ENCODE measurements at places on chromosomes 16 and 17.

DNA sequence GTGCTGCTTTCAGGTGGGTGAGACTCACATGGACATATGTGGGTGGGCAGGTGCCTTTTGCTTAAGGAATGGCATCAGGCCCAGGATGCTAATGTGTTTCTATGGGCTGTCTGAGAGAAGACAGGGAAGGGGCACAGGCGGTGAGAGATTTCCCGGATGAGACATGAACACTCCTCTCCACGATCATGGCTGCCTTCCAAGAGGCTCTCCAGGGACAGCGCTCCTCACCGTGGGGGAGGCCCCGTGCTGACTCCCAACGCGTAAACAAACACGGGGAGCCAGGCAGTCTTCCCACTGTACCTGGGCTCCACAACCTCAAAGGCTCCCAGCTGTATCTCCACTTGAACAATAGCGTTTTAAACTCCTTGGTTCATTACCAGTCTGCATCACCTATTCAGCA lies 42.8 kb downstream of the CDK5R1 start:
- no peaks in the 10 kb centered on the region for H3K27me3 ChIP-seq
- H3K27ac ChIP-seq = no peak overlapping the region

DNA sequence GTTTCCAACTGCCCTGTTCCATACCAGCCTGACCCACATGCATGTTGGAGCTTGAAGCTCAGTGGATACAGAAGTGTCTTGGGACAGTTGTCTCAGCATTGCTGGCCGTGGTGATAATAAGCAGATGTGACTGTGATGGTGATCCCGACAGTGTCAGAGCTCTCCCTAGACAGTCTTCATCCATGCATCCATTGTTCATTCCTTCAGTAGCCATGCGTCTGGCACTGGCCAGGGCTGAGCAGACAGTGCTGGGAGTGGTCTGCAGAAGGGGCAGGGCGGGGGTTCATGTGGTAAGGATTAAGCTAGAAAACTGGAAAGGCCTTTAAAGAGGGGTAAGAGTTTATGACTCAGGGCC lies 68.1 kb downstream of the GNAO1 start:
- H3K27me3 ChIP-seq = peaks cover 51% of the 10 kb centered on the region
- DNase-seq = no peak
- no peak overlapping the region for H3K27ac ChIP-seq
- H3K36me3 ChIP-seq = no peaks in the 10 kb centered on the region
- H3K4me3 ChIP-seq = no peak overlapping the region

DNA sequence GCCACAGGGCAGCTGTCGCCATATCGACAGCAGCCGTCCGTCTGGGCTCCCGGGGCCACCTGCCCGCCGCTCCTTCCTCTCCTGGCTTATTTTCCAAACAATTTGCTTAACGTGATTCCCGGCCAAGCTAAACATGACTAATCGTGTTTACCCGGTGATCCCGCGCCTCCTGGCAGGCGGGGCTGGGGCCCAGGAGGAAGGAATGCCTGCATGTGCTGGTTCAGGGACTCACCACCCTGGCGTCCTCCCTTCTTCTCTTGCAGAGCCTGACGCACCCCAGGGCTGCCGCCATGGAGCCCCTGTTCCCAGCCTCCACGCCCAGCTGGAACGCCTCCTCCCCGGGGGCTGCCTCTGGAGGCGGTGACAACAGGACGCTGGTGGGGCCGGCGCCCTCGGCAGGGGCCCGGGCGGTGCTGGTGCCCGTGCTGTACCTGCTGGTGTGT lies 6.1 kb downstream of the SSTR5 start:
- DNase-seq = peak; percentile 90
- H3K4me1 ChIP-seq = peaks cover 29% of the 10 kb centered on the region
- H3K27me3 ChIP-seq = no peaks in the 10 kb centered on the region
- H3K36me3 ChIP-seq = no peaks in the 10 kb centered on the region

DNA sequence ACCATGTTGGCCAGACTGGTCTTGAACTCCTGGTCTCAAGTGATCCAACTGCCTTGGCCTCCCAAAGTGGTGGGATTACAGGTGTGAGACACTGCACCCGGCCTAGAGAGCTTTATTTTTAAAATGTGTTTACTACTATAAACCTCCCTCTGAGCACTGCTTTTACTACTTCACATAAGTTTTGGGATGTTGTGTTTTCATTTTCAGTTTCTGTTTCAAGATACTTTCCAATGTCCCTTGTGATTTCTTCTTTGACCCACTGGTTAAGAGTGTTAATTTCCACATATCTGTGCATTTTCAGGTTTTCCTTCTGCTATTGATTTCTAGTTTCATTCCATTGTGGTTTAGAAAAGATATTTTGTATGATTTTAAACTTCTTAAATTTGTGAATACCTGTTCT lies 74.4 kb downstream of the NETO2 start:
- no peaks in the 10 kb centered on the region for H3K36me3 ChIP-seq
- no peak overlapping the region for H3K4me3 ChIP-seq
- H3K27ac ChIP-seq = no peak overlapping the region
- H3K4me1 ChIP-seq = no peaks in the 10 kb centered on the region
- no peak for DNase-seq

- no peaks in the 10 kb centered on the region for H3K4me1 ChIP-seq
- no peak overlapping the region for H3K4me3 ChIP-seq
- DNase-seq = peak; percentile 15
- no peaks in the 10 kb centered on the region for H3K27me3 ChIP-seq
Observed at GRCh38 chr16:3193221-3194212, 5.5 kb downstream of the OR1F1 start.

DNA sequence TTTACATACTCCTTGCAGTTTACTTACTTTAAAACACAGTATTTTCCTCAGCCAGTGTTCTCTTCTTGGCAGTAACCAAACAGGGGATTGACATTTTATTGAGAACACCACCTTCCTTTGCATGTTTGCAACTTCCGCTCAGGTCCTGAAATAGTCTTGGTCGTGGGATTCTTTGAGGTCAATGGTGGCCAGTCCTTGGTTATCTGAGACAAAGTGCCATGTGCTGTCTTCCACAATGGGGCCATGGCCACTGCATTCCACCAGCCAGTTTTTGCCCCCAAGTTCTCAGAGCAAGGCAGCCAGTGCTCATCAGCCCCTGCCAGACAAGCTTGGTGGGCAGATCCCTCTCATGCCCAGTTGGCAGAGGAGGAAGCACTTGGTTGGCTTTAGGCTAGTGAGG lies 22.9 kb downstream of the CMTM4 start:
- no peaks in the 10 kb centered on the region for H3K4me1 ChIP-seq
- no peak for DNase-seq
- H3K27me3 ChIP-seq = no peaks in the 10 kb centered on the region
- no peak overlapping the region for H3K27ac ChIP-seq

- no peak for DNase-seq
- H3K4me1 ChIP-seq = peaks cover 5% of the 10 kb centered on the region
- no peak overlapping the region for H3K27ac ChIP-seq
- no peaks in the 10 kb centered on the region for H3K36me3 ChIP-seq
- H3K4me3 ChIP-seq = no peak overlapping the region
- no peaks in the 10 kb centered on the region for H3K27me3 ChIP-seq
Observed at GRCh38 chr17:41617698-41618097, 5.1 kb upstream of the KRT16 start.

Measured in PC-3 (cell line).